ENCODE measurements at places on chromosomes 2 and 18.

DNA sequence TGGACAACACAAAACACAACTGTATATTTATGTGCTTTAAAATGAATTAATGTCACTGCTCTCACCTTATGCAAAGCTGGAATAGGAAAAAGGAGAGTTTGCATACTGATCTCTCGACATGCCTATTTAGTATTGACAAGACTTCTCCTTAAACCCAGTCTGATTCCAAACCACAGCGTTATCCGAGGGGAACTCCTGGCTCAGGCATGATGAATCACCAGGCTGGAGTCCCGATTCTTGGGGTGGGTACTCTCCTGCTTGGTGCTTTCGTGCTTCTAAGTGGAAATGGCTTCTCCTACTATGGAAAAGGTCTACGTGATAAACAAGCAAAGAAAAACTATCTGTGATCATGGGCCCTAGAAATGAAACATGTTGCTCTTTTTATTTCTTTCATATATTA, 88.9 kb upstream of the SLC35G4 start:
- no peak for DNase-seq

DNA sequence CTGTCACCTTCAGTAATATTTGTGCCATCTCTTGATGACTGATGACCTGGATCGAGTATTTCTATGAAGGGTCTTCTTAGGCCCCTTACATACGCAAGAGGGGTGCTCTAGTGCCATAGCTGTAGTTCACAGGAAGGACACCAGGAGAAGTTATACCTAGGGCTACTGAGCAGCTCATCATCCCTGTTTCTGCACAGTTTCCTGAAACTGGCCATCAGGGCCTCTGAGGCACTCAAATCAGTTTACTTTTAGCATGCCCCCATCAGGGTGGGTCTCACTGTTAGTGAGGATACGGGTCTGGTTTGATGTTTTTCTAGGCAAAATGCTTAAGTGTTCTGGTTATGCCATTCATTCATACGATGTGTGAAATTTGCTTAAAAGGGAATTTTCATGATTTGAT, 20.0 kb upstream of the FBLN7 start:
- DNase-seq: no peak

DNA sequence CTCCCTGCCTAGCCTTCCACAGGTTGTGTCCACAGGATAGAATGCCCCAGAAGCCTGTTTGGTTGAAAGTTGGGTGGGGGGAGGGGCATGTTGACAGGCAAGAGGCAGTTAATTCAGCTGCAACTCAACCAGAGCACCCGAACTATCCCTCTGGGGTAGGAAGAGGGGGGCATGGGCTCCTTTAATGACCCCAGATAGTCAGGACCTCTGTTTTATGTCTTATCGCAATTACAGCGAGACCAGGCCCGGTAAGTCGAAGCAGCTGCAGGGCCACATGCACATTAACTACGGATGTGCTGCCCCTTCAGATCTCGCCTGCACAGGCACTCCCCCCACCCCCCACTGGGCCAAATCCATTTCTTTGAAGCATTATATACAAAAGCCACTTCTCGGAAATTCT, 363.8 kb upstream of the HNRNPA3 start:
- no peak for DNase-seq

DNA sequence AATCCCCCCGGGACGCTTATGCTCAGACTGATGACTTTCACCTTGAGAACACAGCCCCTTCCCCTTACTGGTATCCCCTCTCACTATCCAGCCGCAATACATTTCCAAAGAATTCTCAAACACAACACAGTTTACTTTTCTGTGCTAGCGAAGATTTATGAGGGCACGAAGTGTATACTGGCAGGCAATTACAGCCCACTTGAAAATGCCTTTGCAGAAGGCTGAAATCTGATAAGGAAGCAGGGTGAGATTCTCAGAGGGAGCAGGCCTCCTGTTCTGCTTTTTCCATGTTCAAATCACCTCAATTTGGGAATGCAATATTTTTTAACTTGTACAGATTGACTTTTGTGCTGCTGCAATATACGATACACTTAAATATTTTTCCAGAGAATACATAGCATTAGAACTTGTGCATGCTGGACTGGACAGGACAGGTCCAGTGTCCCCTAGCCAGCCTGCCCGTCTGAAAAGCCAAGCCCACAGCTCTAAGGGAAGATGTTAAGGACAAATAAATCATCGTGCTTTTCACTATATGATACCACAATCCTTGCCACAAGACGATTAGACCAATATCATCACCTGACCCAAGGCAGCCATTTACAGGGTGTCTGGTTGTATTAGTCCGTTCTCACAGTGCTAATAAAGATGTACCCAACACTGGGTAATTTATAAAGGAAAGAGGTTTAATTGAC, 262.1 kb downstream of the EPHA4 start:
- no peak for DNase-seq

- DNase-seq: no peak
Measured at GRCh38 chr18:27899893-27900292, 277.0 kb downstream of the CDH2 start.

DNA sequence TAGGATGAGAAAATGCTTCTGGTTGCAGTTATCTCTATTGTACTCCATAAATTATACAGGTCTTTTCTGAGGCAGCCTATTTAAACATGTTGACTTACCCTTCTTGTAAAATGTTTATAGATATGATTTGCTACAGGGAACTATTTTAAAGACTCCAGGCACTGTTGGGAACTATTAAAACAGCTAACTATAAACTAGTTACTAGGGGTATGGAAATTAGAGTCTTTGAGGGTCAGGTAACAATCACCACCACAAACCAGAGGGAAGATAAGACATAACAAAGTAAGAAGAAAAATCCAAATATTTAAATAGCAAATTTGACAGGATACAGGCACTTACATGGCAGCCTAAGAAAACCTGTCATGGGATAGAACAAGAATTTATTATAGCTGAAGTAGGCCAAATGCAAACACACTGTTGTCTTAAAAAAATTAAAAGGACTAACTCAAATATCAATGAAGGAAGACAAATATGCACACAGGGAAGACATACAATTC, 251.0 kb upstream of the CWC22 start:
- DNase-seq: no peak

GRCh38 chr2:107738266-107738665, 88.4 kb upstream of the RGPD4 start:
- DNase-seq: no peak

DNA sequence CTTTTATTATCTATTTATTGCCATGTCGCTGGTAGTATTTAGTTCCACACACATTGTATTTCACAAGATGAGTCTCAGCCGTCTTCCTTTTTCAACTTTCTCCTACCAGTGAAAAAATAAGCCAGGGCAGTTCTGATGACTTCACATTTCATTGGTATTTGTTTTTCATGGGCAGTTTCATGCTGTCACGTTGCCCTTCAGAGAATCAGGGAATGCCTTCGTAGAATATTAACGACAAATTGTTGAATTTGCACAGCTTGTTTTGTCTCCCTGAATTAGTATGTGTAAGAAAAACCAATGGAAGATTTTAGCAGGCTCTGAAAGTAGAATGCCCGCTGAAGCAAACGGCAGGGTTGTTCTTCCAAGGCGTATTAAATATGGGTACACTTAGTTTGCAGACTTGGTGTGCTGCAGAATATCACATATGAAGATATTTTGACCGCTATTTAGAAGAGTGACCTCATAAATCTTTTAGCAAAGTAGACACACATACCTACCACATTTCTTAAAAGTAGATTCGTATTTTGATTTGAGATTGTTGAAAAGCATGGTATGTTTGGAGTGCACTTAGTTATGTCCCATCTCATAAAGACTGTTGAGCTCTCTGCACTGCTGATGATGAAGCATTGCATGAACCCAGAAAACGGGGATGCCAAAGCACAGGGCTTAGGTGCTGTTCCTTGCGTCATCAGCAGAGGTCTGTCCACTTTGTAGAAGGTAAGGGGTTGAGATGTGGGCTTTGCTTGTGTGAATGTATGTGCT, 2.9 kb downstream of the NEDD4L start:
- no peak for DNase-seq

- no peak for DNase-seq
Measured at GRCh38 chr2:235563056-235563910, 69.4 kb downstream of the AGAP1 start.

GRCh38 chr2:227576110-227576509, 22.6 kb upstream of the SCYGR2 start:
- no peak for DNase-seq

GRCh38 chr2:203960811-203961210, 24.2 kb downstream of the ICOS start:
- no peak for DNase-seq

GRCh38 chr2:218569661-218570500, 1.2 kb downstream of the CNOT9 start:
- no peak for DNase-seq

DNA sequence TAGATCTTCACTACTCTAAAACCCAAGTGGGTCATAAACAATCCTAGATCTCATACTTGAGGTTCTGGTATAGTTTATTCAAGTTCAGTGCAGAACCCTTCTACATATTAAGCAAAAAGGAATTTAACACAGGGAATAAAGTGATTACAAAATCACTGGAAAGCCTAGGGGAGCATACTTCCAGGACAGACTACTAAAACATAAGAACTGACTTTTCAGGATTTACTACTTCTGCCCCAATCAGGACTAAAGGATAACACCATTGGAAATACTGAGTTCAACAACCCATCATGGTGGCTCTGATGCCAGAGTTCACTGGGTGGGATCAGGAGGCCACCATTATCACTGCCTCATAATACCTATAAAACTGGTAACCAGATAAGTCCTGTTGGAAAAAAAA, 123.6 kb downstream of the DNAH7 start:
- DNase-seq: no peak

DNA sequence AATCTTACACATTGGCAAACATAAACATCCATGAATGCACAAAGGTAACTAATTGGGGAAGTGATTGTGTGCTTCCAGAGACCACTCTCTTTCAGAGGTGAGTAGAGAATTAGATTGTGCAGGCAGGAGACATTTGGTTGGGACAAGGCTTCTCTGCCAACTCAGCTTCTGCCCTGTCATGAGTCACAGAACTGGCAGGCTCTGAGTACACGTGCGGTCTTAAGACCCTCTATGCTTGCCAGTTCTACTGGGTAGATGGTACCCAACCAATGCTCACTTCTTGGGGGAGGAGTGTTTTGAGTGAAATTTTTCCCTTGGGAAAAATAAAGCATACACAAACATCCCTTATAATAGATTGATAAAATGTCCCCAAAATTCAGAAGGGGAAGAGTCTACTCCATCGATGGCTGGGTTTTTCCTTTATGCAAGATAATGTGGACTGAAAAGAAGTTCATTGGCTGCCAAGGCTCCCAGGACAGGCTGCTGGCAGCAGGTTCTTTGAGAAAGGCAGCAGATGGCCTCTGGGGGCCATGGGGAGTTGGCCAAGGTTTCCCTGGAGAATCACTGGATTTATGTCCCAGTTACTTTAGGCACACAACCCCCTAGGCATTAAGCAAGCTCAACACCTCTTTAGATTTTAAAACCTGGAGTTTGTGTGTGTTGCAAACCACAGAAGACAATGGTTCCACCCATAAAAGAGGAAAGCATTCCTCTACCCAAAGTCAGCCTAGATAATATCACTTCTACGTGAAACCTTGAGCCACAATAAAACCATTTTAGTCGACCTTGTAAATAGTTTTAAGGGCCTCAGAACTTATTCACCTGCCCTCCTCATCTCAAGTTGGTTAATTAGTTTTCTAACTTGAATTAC, 417.0 kb downstream of the TXNL1 start:
- DNase-seq: no peak

DNA sequence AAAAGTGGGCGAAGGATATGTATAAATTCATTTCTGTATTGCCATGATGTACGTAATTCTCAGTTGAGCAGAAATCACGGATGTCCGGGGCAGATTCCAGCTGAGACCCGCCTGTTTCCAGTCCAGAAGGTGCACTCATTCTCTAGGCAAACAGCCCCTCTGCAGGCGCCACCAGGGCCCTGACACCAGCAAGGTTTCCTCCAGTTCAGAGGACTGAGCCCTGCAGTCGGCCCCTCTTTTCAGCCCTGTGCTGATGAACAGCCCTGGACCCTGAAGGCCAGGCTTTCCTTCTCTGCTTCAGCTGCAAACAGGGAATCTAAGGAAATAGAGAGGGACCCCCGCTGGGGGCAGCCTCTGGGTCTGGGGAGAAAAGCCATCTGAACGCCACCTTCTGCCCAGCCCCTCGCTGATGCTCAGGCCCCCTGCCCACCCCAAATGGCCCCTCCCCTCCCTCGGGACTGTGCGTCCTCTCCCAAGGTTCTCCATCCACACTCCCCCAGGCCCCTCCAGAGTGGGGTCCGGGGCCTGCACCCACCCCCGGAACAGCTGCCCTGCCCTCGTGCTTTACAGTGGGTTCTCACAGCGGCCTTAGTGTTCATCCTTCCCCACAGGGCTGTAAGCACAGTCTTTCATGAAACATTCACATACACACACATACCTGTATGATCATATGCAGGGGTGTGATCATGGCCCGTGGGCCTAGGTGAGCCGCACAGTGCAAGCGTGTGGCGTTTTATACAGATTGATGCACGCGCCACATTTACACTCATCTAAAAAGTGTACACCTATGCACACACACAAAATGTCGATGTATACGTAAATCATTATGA, 12.1 kb downstream of the COPS9 start:
- no peak for DNase-seq

- DNase-seq: no peak
Measured at GRCh38 chr2:18440141-18440661, 120.3 kb downstream of the RDH14 start.

GRCh38 chr2:46525522-46526155, 46.3 kb downstream of the TMEM247 start:
- no peak for DNase-seq

GRCh38 chr18:59744271-59744721, 47.1 kb upstream of the CCBE1 start:
- DNase-seq: no peak

DNA sequence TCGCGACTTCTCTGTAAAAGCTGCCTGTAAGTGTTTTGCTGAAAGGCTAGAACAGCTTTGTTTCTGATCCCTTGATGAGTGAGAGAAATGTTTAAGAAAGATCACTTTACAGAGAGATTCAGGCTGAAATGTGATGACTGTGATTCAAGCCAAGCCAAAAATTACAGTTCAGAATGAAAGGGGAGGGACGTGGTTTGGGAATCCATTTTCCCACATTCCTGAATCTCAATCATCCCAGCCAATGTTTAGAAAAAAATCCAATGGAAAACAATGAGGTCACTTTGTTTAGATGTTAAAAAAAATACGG, 416.7 kb downstream of the ARHGAP15 start:
- DNase-seq: no peak

- no peak for DNase-seq
Measured at GRCh38 chr2:118529908-118530599, 317.4 kb downstream of the EN1 start.

DNA sequence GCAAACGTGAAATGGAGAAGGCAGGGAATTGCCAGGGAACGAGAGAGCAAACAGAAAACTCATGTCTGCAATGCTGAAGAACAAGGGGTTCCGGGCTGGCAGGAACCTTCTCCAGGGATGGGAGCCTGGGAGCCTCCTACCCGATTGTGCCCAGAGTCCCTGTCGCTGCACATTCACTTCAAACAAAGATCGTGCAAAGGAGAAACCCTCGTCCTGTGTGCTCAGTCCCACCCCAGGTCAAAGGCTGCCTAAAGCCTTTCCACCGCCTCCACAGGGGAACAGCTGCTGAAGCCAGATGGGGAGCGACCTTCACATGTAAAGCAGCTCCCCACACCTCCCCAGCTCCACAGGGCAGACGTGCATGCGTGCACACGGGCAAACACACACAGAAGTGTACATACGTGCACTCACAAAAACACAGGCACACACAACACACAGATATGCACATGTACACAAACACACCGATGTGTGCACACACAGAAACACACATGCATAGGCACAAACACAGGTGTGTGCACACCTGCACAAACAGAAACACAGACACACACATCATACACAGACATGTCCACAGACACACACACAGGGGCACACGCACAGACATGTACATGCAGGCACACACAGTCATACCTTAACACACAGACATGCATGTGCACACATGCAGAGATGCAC, 460.1 kb upstream of the SALL3 start:
- DNase-seq: no peak
